ENCODE measurements at places on chromosomes 1 and 21.

DNA sequence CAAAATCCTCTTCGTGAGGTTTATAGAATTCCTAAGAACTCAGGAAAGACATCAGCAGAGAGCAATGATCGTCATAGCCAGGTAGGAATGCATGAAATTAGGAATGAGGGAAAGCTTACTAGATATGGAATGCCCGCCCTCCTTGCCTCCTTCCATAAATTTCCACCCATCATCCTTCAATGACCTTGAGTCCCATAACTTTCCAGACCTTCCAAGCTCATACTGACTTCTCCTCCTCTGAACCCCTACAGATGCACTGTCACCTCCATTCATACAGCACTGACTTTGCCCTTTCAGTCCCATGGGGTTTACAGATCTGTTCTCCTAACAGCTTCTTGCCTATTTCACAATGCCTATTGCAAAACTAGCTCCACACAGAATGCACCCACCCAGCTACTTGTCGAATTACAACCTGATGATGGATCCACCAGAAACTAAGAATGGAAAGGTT lies 23.8 kb upstream of the PPP1R15B start:
- no peak for DNase-seq

- DNase-seq: no peak
Measured at GRCh38 chr1:237903961-237904360, 13.2 kb upstream of the ZP4 start.

DNA sequence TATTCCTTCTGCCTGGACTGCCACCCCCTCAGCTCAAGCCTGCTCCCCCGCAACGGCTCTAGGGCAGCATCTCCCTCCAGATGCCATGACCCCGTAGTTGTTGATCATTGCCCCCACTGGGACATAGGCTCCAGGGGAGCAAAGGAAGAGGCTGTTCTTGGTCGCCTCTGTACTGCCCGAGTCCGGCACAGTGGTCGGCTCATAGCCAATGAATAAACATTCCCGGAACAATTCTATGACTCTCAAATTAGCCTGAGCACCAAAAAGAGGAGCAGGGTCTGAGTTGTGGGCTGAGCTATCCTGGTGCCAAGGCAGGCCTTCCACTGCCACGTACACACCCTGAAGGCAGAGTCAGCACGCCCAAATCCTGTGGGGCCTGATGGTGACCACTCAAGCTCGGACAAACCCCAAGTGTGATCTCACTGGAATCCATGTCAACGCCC lies 33.1 kb downstream of the CAPZB start:
- no peak for DNase-seq

DNA sequence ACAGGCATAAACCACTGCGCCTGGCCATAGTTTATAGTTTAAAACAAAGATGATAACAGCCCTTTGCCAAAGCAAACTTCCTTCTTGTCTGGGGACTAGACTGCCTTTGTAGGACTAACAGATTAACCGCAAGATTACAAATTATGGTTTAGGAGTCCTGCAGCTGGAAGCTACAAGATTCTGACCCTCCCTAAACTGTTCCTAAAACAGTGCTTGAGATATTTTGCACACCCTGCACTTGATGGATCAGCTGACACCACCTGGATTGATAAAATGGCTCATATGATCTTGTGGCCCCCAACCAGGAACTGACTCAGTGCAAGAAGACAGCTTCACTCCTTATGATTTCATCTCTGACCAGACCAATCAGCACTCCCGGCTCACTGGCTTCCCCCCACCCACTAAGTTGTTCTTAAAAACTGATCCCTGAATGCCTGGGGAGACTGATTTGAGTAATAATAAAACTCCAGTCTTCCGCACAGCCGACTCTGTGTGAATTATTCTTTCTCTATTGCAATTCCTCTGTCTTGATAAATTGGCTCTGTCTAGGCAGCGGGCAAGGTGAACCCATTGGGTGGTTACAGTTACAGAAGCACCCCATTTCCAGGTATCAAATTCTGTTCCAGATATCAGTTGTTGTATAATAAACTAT lies 13.8 kb upstream of the RNF11 start:
- DNase-seq: no peak

- no peak for DNase-seq
Measured at GRCh38 chr1:209425959-209426358, 157.6 kb upstream of the CAMK1G start.

DNA sequence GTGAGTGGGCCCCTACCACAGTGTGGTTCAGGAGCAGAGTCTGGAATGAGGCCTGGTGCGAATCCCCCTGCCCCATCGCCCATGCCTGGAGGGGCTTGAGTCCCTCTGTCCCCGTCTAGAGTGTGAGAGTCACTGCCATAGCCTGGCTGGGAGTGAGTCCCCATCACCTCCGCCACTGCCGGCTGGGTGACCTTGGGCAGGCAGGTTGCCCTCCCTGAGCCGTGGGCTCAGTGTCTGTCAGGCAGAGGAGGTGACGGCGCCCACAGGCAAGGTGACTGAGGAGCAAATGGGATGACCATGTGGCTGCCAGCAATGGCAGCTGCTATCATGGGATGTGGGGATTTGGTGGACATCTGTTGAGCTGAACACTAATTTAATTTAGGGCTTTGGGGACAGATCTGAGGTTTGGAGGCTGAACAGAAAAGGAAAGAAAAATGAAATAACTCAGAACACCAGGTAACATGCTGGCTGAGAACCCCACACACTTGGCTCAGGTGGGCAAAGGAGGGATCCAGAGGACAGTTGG lies 38.1 kb upstream of the GPR153 start:
- no peak for DNase-seq

GRCh38 chr21:34941162-34941561 lies 107.9 kb downstream of the RUNX1 start:
- no peak for DNase-seq
